ENCODE measurements at places on chromosomes 7 and 10.

DNA sequence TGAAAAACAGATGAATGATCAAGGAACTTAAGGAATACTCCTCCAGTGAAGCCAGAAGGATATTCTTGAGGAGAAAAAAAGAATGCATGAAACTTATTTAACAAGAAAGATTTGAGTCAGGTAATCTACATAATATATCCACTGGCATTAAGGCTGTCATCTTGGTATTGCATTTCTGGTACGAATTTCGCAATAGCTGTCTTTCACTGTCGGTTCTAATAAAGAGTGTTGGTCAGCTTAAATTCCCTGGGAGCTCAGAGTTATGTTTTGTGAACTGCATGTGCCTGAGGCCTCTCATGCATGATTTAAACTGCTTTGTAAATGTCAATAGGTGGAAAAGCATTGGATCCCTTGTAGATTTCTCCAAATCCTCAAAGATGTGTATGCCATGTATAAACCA, 565.3 kb upstream of the GALNT17 start:
- DNase-seq: no peak

- no peak for DNase-seq
Observed at GRCh38 chr10:125061557-125062226, 98.7 kb downstream of the CTBP2 start.

- no peak for DNase-seq
Observed at GRCh38 chr10:79047875-79048638, 20.7 kb upstream of the ZMIZ1 start.

GRCh38 chr10:67978749-67979148, 94.3 kb downstream of the SIRT1 start:
- no peak for DNase-seq

DNA sequence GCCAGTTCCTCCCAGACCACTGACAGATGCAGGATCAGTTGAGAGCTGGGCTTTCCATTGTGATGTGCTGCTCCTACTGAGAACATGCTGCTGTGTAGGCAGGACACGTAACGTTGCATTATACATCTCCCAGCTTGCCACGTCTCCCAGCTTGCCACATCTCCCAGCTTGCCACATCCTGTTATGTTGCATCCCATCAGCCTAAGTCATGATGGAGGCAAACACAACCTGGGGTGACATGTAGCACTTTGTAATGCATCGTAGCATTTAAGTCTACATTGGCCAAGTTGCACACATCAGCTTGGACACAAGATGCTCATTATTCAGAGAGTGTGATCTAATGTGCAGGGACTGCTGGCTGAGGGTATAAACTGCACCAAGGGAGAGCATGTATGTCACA, 73.3 kb upstream of the CHCHD3 start:
- no peak for DNase-seq

DNA sequence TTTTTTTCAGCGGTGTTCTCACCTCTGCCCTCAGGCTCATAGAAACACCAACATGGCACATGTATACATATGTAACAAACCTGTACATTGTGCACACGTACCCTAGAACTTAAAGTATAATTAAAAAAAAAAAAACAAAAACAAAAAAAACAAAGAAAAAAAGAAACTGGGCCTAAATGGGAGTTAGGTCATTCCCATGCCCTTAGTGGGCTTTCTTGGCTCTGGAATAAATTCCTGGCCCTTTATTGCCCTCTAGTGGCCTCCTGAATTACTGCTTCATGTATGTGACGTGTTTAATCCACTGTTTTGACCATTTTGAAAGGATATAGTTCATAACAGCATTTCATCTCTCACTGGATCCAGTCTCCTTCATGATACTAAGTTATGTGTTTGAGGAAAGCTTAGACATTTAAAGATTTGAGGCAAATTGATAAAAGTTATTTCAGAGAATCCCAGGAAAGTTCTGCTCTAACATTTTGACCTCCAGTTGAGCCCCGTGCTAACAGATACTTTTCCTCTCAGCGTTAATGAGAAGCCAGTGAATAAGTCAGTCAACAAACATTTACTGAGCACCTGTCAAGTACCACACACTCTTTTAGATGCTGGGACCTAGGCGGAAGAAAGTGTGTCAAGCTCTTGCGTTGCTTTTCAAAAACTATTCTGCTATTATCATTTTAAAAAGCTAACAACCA, 54.7 kb upstream of the SYPL1 start:
- DNase-seq: no peak

GRCh38 chr10:84537447-84537931, 209.1 kb downstream of the CCSER2 start:
- no peak for DNase-seq

DNA sequence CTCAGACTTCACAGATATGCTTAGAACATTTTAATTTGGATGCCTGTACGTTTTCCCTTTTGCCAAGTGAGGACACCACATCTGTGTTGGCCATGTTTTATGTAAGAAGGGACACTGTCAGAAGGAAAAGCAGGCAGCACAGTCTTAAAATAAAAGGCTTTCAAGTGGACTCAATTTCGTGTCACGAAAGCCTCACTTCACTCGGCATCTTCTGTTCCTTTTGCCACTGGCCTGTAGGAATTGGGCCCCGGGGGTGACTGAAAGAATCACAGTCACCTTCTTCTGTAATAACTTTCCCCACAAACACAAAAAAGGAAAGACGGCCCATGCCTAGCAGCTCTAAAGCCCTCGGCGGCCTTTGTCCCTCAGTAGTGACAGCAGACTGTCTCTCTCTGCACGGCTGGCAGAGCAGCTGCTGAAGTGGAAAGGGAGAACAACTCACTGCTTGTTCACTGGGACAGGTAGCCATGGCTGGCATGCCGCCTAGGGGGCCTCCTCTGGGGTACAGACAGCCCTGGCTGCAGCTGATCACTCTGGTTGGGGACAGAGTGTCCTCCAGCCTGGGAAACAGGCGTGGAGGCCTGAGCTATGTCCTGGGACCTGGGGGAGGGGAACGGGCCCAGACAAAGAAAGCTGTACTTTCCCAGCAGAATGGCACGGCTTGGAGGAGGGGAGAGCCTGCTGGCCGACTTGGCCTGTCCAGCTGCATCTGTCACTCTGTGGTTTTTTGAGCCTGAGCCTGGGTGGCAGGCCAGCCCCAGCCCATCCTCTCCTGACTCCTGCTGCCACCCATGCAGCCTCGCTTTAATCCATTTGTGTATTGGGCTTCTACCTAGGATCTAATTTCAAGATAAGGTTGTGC, 4.4 kb downstream of the RASSF4 start:
- DNase-seq: no peak

GRCh38 chr7:156003220-156004162, 191.2 kb upstream of the SHH start:
- no peak for DNase-seq

DNA sequence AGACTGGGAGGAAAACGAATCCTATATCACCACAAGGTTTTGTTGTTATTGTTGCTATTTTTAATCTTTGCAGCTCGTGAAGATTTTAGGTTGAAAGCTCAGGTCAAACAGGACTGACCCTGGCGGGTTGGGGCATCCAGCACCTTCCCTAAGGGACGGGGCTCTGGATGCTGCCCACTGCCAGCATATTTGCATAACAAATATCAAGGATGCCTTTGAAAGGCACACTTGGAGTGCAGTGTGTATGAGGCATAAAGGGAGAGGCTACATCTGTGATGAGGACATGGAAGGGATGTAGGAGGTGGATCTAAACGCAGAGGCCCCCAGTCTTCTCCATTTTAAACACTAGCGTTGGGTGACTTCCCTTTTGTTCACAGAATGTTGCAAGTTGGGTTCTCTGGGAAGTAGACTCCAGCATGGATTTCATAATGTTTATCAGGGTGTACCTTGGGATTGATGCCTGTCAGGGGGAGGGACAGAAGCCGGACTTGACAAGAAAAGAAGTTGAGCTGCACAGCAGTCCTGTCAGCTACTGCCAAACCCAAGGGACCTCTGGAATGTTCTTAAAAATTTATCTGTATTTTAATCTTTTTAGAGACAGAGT, 181.1 kb upstream of the IMMP2L start:
- DNase-seq: no peak

DNA sequence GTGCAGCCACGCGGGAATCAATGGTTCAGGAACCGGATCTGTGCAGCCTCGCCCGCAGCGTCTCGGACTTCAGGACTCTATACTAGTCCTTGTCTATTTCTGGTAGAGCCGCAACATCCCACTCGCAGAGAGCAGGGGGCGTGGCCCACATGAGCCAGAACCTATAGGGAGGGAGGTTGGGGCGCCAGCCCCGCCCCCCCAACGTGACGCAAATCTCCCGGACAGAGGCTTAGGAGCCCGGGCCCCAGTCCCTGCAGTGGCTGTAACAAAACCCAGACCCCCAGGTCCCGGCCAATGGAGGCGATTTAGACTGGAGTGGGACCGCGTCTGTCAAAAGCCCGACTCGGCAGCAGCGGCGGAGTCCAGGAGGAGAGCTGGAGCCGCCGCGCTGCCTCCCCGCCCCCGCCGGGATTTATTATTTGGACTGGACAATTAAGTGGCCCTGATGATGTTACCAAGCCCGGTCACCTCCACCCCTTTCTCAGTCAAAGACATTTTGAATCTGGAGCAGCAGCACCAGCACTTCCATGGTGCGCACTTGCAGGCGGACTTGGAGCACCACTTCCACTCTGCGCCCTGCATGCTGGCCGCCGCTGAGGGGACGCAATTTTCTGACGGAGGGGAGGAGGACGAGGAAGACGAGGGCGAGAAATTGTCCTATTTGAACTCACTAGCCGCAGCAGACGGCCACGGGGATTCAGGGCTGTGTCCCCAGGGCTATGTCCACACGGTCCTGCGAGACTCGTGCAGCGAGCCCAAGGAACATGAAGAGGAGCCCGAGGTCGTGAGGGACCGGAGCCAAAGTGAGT, at the start of gene NKX2-3:
Gene NKX2-3, plus strand, starts transcription at position 256 of the 809 bp plus-strand sequence. Its CDS starts 190 bp downstream, at position 446.
- DNase-seq: no peak

- DNase-seq: no peak
Observed at GRCh38 chr10:116880716-116881482, 31.6 kb downstream of the ENO4 start.

- no peak for DNase-seq
Observed at GRCh38 chr7:152871678-152872060, 112.1 kb downstream of the ACTR3B start.

- no peak for DNase-seq
Observed at GRCh38 chr7:134480730-134481129, 21.8 kb upstream of the AKR1B1 start.

GRCh38 chr10:59336632-59337031, 25.7 kb downstream of the FAM13C start:
- DNase-seq: no peak

DNA sequence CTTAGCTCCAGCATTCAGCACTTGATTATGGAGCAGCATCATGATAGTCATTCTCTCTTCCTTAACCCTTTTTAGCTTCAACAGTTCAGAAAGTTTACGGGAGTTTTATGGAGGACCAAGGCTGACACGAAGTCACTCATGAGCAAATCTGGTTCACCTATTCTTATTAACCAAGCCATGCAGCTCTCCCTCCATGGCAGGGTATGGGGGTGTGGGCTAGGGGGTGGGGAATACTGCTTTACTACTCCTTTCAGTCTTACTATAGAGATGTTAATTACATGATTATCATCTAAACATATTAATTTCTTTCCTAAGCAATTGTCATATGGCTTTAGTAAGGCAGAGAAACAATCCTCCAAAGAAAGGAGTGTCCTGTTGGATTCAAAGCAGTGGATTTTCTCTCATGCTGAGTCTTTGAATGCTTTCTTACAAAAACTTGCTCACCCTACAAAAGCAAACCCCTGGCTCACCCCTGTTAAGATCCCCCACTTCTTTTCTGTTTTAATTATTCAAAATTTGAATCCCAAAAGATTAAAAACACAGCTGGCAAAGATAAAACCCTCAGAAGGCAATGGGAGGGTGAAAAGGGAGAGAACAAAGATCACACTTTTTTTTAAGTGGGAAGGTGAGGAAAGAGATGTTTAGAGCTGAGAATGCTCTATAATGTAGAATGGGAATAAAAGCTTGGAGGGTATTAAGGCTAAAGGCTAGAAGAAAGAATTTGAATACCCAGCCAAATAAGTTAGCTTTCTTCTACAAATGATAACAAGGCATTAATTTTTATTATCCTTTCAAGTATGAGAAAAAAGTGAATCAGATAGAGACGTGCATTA, 46.4 kb upstream of the SEMA3E start:
- no peak for DNase-seq

- no peak for DNase-seq
Observed at GRCh38 chr7:135811506-135811905, 62.9 kb upstream of the FAM180A start.

- DNase-seq: no peak
Observed at GRCh38 chr10:88792661-88793060, 9.9 kb upstream of the LIPM start.

- no peak for DNase-seq
Observed at GRCh38 chr7:25180592-25180923, 47.7 kb downstream of the NPVF start.

DNA sequence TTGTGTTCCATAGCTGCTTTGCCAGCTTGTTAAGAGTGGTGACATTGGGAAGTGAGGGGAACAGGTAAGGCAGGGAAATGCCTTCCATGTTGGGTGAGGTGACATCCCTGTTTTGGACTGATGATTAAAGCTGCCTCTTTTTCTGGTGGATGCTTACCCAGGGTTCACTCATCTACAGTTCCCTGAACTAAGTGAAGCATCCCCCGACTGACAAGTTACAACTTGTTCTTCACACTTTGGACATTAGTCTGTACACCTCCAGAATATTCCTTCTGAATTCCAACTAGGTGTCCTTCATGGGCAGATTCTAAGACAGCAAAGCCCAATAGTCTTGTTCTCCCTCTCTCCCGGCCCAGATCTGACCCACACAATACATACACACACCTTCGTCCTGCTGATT, 63.4 kb downstream of the HDAC9 start:
- DNase-seq: no peak

DNA sequence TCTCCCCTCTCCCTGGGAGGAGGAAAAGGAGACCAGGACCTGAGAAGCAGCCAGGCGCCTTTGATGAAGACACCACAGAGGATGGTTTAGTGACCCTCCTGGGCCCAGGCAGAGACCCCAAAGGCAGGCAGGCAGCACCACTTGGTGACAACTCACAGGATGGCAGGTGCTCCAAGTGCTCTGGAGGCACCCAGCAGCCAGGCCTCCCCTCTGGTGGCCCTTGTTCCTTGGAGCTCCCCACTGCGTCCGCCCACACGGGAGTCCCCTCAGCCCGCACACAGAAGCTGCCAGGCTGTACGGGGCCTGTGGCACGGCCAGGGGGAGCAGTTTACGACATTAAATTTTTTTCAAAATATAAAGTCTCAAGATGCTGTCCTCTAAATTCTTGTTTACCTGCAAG, 607.1 kb upstream of the FOXK1 start:
- DNase-seq: no peak

GRCh38 chr7:18555120-18555519, 59.6 kb downstream of the HDAC9 start:
- DNase-seq: no peak

- no peak for DNase-seq
Observed at GRCh38 chr10:83536426-83536825, 602.9 kb upstream of the GHITM start.
